ENCODE measurements at places on chromosomes 1 and 21. TPM values are rescaled to one million over a fixed set of nuclear protein-coding genes. Genes with fewer than 3 reads are reported as not detected.

The LRRC53 gene
- not detected for total RNA-seq

The TRNP1 gene
- 278 TPM for total RNA-seq

The LRRC39 gene
- total RNA-seq = 0.06 TPM

The OPTC gene
- not detected for total RNA-seq

The OR2T29 gene
- not detected for total RNA-seq

The DRAXIN gene
- 0.03 TPM for total RNA-seq

The GMEB1 gene
- 5.7 TPM for total RNA-seq

The BARHL2 gene
- total RNA-seq = not detected

The RAVER2 gene
- total RNA-seq = 5.1 TPM

The RGS13 gene
- not detected for total RNA-seq

The FMO4 gene
- 0.67 TPM for total RNA-seq

The C1orf116 gene
- 6.9 TPM for total RNA-seq

The PTGFR gene
- not detected for total RNA-seq

The CD1D gene
- 0.08 TPM for total RNA-seq

The S100A14 gene
- 0.67 TPM for total RNA-seq

The MANEAL gene
- 25.4 TPM for total RNA-seq

The H3-3A gene
- total RNA-seq = 413 TPM

The KLHL20 gene
- 11.3 TPM for total RNA-seq

The DYNLT5 gene
- total RNA-seq = not detected

The TESK2 gene
- total RNA-seq = 0.32 TPM

The TADA1 gene
- 10.3 TPM for total RNA-seq

Measured in A549 treated with Hydrocortisone at 1 μM for 4 hours (cell line).